Activated T-helper 1 cell treated with anti-CD3 and anti-CD28 coated beads, Interleukin-12 subunit alpha, Interleukin-12 subunit beta, Interleukin-2, Interleukin-4 antibody, amounts not matched to agents 30 ng/mL and 10 ng/mL and 1 ng/mL, durations not matched to agents 14 hours and 24 hours and 36 hours (primary cell): ENCODE measurements at places on chromosomes 16 and 17. TPM values are rescaled to one million over a fixed set of nuclear protein-coding genes. Genes with fewer than 3 reads are reported as not detected.

- no peak for DNase-seq
Observed at GRCh38 chr16:12489357-12489990, 314.2 kb downstream of the CPPED1 start.

DNA sequence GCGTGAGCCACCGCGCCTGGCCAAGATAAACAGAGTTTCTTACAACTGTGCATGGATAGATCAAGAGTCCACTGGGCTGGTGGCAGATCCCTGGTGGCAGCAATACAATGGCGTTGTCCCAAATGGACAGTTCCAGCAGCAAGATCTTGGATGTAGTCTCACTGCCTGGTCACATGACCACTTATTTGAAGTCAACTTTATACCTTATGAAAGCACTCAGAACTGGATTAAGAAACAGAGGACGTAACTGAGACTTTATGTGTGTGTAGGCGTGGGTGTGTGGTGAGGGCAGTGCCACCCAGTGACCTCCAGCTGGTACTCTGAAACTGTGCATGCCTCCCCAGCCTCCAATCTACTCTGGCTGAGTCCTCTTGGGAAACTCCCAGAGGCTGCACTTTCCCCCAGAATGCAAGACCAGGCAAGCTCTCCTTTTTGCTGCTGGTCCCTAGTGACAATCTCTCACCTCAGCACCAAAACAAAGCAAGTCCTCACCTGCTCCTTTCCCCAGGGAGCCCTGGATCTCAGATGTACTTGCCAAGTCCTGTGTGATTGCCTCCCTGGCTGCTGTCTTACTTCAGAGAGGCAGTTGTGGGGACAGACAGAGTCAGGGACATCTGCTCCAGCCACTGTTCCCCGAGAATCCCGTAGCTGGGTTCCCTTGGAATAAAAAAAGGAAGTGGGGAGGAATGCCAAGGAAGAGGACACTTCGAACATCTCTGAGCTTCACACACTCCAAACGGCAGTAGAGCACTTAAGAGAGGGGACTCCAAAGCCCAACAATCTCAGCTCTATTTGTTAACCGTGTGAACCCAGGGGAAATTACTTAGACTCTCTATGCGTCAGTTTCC lies 11.7 kb upstream of the ST6GALNAC2 start:
- DNase-seq = no peak

- DNase-seq = no peak
Observed at GRCh38 chr17:30848021-30848420, 16.3 kb downstream of the ATAD5 start.

- DNase-seq = no peak
Observed at GRCh38 chr16:67647111-67647651, 2.2 kb downstream of the CARMIL2 start.

GRCh38 chr17:63820963-63821561 lies 6.2 kb upstream of the PSMC5 start:
- DNase-seq = no peak

DNA sequence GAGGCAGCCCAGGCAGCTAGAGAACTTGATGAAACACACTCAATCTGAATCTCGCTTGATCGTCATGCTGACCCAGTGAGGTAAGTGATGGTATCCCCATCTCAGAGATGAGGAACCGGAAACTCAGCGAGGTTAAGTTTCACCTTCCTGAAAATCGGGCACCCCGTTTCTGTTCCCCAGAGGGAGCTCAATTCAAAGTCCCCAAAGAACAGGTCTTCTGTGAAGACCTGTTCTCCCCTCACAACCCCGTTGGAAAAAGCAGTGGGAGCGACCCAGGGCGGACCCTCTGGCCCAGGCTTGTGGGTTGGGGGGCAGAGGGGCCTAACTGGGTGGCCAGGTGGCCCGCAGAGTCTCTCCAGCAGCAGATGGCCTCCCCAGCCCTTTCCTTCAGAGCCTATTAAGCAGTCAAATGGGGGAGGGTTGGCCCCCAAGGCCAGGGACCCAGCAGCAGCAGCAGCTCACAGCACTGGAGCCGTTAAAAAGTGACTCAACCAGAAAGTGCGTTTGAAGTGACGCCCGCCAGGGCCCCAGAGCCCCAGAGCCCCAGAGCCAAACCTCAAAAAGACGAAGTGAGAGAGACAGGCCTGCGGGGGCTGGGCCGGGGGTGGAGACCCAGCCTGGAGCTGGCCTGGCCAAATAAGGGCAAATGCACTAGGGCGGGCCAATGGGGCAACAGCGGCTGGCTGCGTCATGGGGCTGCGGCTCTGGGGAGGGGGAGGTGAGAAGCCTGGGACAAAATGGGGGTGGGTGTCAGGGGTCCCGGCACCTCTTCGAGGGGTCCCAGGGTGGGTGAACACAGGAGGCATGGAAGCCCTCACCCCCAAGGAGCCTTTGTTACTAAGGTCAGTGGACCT lies 9.2 kb upstream of the TSPOAP1 start:
- peak; percentile 92 for DNase-seq

GRCh38 chr16:9090101-9090959 lies 1.1 kb upstream of the HAPSTR1 start:
- peak; percentile 36 for DNase-seq

- no peak for DNase-seq
Observed at GRCh38 chr17:11273596-11273995, 32.6 kb downstream of the SHISA6 start.

DNA sequence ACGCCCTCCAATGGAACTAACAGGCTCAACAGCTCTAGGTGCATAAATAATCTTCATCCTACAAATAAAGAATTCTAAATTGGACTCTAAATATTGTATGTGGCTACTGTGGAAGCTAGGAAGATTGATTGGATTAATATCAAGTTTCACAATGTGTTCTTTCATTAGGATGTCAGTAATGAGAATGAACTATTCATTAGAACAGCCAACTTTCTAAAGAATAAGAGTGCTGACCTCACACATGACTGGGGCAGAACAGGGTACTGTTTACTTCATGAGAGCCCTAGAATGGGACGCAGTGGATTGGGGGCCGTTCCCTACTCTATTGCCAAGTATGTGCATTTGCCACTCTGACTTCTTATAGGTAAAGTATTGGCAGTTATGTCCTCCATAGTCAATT lies 528.2 kb upstream of the RBFOX1 start:
- DNase-seq = no peak

- no peak for DNase-seq
Observed at GRCh38 chr17:63189082-63189481, 223.0 kb downstream of the TANC2 start.

DNA sequence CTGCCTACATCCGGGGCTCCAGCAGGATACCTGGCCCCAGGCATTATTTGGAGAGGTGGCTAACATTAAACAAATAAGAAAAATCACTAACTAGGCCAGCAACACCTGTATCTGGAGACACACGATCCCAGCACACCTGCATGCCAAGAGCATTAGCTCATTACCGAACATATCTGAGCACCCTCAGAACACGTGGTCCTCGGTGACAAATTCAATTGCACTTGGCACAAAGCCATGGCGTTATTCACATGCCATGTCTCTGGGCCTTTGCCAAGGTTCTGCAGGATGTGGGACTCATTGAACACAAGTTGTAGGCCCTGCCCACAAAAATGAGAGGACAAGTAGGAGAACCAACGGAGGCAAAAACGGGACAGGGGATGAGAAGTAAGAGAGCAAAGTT lies 552.3 kb downstream of the TOX3 start:
- no peak for DNase-seq

- no peak for DNase-seq
Observed at GRCh38 chr17:77973953-77974352, 15.4 kb downstream of the TNRC6C start.

DNA sequence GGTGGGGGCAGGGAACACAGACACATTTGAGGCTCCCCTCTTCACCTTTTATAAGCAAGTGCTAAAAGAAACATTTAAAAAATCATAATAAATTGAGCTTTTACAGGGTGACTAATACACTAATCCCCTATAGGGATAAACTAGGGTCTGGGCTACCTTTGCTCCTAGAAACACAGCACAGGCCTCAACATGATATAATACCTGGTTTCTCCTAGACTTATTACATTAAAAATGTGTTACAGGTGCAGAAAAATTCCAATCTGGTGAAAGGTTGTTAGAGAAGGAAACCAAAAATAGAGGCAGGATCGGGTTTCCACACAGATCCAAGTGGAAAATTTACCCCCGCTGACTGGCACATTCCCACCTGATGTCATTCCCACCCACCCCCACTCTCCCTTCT lies 124.7 kb upstream of the NOG start:
- DNase-seq = no peak

- no peak for DNase-seq
Observed at GRCh38 chr16:80058214-80058613, 457.7 kb upstream of the MAF start.

DNA sequence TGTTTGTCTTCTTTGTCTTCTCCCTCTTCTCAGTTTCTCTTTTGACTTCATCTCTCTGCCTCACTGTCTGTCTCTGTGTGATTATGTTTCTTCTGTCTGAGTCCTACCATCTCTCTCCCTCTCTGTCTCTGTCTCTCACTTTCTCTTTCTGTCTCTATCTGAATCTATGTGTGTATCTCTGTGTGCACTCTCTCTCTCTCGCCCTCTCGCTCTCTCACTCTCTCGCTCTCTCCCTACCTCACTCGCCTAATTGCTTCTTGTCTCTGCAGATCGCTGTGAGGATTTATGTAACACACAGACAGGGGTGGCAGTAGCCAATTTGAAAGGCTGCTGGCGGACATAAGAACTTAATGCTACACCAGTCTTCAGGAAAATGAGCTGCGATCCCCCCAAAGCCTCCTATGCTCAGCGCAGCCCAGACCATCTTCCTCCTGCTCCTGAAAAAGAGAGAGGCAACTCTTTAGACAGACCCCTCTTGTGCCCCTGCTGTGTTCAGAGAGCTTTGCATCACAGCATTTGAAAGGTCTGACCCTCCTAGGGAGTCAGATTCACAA lies 140.9 kb downstream of the CCT6B start:
- no peak for DNase-seq

GRCh38 chr17:77523540-77523939 lies 382.8 kb downstream of the SEC14L1 start:
- DNase-seq = no peak

- DNase-seq = no peak
Observed at GRCh38 chr17:5122586-5123342, 6.9 kb downstream of the USP6 start.

GRCh38 chr17:6269478-6269877 lies 165.4 kb downstream of the AIPL1 start:
- peak; percentile 2 for DNase-seq

GRCh38 chr17:60390925-60391470 lies 935 bp downstream of the USP32 start:
- DNase-seq = peak; percentile 7

DNA sequence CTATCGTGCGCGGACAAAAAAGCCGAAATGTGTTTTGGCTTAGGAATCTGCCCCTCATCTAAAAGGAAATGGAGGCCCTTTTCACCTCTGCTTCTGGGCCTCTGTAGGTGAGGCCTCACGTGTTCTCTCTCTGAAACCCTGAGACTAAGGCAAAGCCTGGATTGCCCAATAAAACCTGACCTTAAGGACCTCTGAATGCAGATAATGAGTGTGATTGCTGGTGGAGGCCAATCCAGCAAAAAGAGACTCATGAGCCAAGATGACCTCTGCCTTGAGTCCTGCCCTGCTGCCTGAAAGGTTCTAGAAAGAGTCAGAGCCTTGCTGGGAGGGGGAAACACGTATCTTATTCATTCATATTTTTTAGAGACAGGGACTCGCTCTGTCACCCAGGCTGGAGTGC lies 44.5 kb upstream of the ABR start:
- no peak for DNase-seq

DNA sequence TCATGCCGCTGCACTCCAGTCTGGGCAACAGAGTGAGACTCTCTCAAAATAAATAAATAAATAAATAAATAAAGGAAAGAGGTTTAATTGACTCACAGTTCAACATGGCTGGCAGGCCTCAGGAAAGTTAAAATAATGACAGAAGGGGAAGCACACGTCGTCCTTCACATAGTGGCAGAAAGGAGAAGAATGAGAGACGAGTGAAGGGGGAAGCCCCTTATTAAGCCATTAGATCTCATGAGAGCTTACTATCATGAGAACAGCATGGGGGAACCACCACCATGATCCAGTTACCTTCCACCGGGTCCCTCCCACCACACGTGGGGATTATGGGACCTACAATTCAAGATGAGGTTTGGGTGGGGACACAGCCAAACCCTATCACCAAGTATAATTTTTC lies 54.5 kb downstream of the PAFAH1B1 start:
- DNase-seq = no peak

DNA sequence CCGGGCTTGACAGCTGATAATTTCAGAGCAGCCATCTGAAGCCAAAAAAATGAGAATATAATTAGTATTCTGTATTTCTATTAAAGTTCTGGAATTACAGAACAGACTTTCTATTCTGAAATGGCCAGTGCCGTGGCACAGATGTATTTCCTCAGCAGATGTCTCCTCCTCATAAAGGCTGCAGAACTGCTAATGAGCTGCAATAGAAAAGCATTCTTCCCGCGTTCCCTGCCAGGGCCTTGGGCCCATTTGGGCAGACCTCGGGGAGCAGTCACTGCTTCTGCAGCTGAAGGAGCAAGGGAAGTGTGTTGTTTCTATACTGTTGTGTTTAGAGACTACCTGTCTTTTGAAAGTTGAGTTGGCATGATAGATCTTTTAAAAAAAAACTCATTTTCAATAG lies 152.6 kb upstream of the CACNG5 start:
- no peak for DNase-seq

GRCh38 chr17:65231662-65232335 lies 94.6 kb downstream of the RGS9 start:
- DNase-seq = peak; percentile 42

DNA sequence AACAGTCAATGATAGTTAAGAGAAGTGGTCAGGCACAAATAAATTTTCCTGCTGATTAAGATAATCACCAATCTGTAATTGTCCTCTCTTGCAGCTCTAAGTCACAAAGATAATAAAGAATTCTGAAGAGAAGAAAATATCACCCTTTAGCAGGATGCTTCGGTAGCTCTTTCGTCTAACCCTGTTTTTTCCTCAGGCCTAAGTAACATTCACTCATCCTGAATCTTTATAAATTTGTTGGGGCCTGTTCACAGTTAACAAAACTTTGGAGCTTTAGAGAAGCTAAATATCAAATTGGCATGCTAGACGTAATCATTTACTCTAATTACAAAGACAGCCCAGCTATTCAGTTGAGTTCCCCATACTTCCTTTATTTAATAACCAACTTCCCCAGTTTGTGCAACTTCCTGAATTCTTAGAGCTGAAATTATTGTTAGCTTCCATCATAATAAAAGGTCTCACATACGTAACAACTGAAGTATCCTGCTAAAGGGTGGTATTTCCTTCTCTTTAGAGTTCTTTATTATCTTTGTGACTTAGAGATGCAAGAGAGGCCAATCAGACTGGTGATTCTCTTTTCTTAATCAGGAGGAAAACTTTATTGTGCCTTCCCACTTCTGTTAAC lies 118.6 kb downstream of the TANGO6 start:
- DNase-seq = no peak

Gene KRT40
- total RNA-seq = not detected in 2 replicates

Gene AHSP
- total RNA-seq = not detected in 2 replicates

Gene SYNGR3
- total RNA-seq = 21.2 and 26.3 TPM in 2 replicates

Gene ZNF688
- total RNA-seq = 7.4 and 9.4 TPM in 2 replicates

Gene FOXL1
- 0.05 TPM in 1 of 2 replicates, not detected in the other for total RNA-seq

Gene ERAL1
- 60.4 and 61.5 TPM in 2 replicates for total RNA-seq

Gene HOXB5
- total RNA-seq = 0.10 TPM in 1 of 2 replicates, not detected in the other

Gene AOC2
- 3.6 and 4.0 TPM in 2 replicates for total RNA-seq

Gene ACSM2A
- not detected in 2 replicates for total RNA-seq

Gene HOXB6
- total RNA-seq = 0.71 and 0.99 TPM in 2 replicates

Gene TEKT3
- total RNA-seq = not detected in 2 replicates

Gene CD300H
- not detected in 2 replicates for total RNA-seq

Gene PRSS33
- total RNA-seq = 0.10 TPM in 1 of 2 replicates, not detected in the other

Gene SNTB2
- 27.9 and 29.4 TPM in 2 replicates for total RNA-seq

Gene PDIA2
- not detected in 2 replicates for total RNA-seq

Gene CNGB1
- total RNA-seq = not detected in 2 replicates
